AML-193 (cell line): ENCODE measurements at places on chromosomes 5 and 9.

GRCh38 chr5:171957591-171958251 is 48.7 kb downstream of the FBXW11 start:
- peak; percentile 6 for DNase-seq

GRCh38 chr9:32884482-32884881 is 101.1 kb downstream of the TMEM215 start:
- DNase-seq, result no peak

GRCh38 chr5:40991168-40991980 is 79.8 kb downstream of the MROH2B start:
- no peak for DNase-seq

- no peak for DNase-seq
Measured at GRCh38 chr5:60718166-60718892, 18.4 kb upstream of the DEPDC1B start.

- DNase-seq, result no peak
Measured at GRCh38 chr5:127885176-127885575, 182.0 kb downstream of the CCDC192 start.

DNA sequence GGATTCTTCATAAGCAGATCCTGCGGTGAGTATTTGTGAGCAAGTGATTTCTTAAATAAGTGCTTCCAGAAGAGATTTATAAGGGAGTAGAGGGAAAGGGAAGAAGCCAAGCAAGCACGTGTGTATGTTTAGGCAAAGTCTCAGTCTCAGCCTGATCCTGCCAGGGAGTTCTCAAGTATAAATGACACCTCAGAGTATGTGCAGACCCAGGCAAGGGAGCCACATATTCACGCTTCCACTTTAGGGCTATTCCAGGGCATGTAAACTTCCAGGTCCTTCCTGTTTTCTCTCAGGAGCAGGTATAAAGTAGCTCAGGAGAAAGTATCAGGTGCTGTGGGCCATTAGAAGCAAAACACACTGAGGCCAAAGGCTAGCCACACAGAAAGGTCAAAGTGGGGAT is 22.6 kb downstream of the SPATA31D1 start:
- no peak for DNase-seq

DNA sequence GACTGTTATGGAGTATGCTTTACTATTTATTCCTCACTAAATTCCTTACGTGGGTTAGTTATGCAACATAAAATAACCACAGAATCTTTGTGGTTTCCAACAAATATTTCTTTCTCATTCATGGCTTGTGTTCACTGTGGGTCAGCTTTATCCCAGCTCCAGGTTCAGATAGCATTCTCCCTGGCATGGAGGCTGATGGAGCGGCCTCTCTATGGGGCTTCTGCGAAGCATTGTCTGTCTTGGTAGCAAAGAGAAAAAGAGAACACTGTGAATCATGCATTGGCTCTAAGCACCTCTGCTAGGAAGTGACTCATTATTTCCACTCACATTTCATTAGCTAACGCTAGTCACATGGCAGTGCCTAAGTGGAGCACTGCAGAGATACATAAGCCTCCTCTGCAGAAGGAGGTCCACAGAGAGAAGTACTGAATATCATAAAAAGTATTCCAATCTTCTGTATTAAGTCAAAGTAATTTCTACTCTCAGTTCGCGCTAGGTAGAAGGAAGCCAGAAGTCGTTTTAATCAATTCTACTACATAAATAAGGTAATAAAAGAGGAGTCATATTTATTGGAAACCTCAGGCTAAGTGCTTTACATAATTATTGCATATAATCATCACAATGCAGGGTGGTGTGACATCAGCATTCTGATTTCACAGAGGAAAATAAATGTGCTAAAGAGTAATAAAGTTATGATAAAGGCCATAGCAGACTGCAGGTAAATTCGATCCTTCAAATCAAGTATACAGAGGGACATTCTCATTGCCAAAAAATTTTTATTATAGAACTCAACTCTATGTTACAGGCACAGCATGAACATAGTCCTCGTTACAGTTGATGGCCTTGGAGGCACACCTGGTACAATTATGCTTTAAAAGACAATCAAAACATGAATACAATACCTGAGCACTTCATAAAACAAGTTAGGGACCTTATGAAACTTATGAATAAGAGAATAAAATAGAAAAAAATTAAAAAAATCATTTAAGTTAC is 531.1 kb downstream of the CETN3 start:
- DNase-seq, result no peak

DNA sequence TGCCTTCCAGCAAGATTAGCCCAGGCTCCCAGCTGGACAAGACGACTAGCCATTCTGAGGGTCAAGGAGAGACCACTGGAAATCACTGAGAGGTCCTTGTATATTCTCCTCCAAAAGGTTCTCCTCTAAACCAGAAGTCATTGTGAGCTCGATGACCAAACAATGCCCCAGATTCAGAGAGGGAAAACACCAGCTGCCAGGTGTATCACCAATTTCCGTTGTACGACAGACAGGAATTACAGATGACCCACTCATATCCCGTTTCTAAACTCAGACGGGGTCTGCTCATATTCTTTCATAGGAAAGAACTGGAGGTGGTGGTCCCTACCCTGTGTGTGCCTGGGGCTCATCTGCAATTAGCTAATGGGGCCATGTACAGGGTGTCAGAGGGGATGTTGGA is 14.2 kb downstream of the FAXDC2 start:
- DNase-seq, result no peak

- no peak for DNase-seq
Measured at GRCh38 chr9:87350915-87351314, 146.8 kb upstream of the DAPK1 start.
